Activated CD8-positive, alpha-beta T cell treated with anti-CD3 and anti-CD28 coated beads for 36 hours (primary cell): ENCODE measurements at places on chromosomes 12 and 14.

- DNase-seq: no peak
These were observed 57.8 kb downstream of the ATG14 start for GRCh38 chr14:55353686-55354467.

DNA sequence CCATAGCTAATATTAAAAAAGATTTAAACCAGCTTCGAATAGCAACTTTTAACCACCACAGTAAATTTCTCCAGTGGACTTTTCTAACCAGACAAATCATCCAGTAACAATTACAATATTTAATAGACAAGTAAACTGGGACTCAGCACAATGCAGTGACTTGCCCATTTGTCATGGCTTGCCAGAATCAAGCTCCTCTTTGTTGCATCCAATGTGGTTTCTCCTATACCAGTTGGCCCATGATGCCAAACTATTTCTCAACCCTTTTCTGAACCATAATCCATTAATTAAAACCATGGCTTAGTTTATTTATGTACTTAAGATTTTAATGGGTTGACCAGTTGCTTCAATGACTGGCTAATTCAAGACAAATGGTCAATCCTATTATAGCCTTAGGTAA is 64.4 kb downstream of the DIO2 start:
- DNase-seq: no peak

DNA sequence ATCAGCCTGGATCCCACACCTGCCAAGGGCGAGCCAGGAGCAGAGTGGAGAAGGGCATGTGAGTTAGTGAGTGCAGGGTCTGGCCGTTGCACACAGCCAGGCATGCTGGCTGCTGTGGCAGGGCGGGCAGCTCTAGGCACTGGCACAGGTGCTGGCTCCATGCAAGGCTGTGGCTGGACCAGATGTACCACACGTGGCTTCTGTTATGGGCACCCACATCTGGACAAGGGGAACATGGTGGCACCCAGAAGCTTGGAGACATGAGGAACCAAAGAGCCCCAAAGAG is 20.1 kb downstream of the SERPINA3 start:
- DNase-seq: no peak

GRCh38 chr12:19842116-19842515 is 402.8 kb downstream of the AEBP2 start:
- no peak for DNase-seq

- no peak for DNase-seq
These were observed 6.0 kb upstream of the NGB start for GRCh38 chr14:77276959-77277358.
